Smooth muscle cell of the coronary artery (primary cell): ENCODE measurements at places on chromosomes 4 and X. TPM values are rescaled to one million over a fixed set of nuclear protein-coding genes. Genes with fewer than 3 reads are reported as not detected.

The HSFX2 gene
- 0.30 TPM in 1 of 2 replicates, not detected in the other for total RNA-seq

The PDGFC gene
- 22.7 and 37.8 TPM in 2 replicates for total RNA-seq

The GBA3 gene
- total RNA-seq: not detected in 2 replicates

The MAPK10 gene
- total RNA-seq: 10.2 and 12.3 TPM in 2 replicates

The SPACA5 gene
- not detected in 2 replicates for total RNA-seq

The SUPT20HL2 gene
- not detected in 2 replicates for total RNA-seq

The DCLK2 gene
- 1.5 and 12.2 TPM in 2 replicates for total RNA-seq

The VCX2 gene
- not detected in 2 replicates for total RNA-seq

The CDX4 gene
- total RNA-seq: not detected in 2 replicates

The CT45A8 gene
- total RNA-seq: not detected in 2 replicates

The CD38 gene
- not detected in 2 replicates for total RNA-seq

The CDS1 gene
- total RNA-seq: 0.15 TPM in 1 of 2 replicates, not detected in the other

The IBSP gene
- 0.90 TPM in 1 of 2 replicates, not detected in the other for total RNA-seq

The GAGE12C gene
- not detected in 2 replicates for total RNA-seq

The NOX1 gene
- total RNA-seq: not detected in 2 replicates

The MUC7 gene
- not detected in 2 replicates for total RNA-seq

The MND1 gene
- 0.35 and 2.3 TPM in 2 replicates for total RNA-seq

The GUCY1B1 gene
- 0.38 and 5.1 TPM in 2 replicates for total RNA-seq

The BMX gene
- 0.12 and 0.53 TPM in 2 replicates for total RNA-seq

The CT47B1 gene
- total RNA-seq: not detected in 2 replicates

The REPS2 gene
- total RNA-seq: 0.23 and 0.35 TPM in 2 replicates

The ANKRD50 gene
- 44.1 and 76.4 TPM in 2 replicates for total RNA-seq

The HS3ST1 gene
- under 0.01 and 3.1 TPM in 2 replicates for total RNA-seq

The ODAPH gene
- not detected in 2 replicates for total RNA-seq

The CSAG1 gene
- total RNA-seq: not detected in 2 replicates

The RHOXF2B gene
- under 0.01 TPM in 1 of 2 replicates, not detected in the other for total RNA-seq

The LNX1 gene
- total RNA-seq: 5.1 TPM in 2 replicates

The MAGEC3 gene
- total RNA-seq: not detected in 2 replicates

The TMEM154 gene
- total RNA-seq: 0.47 and 0.53 TPM in 2 replicates

The RAB33A gene
- 1.8 and 11.1 TPM in 2 replicates for total RNA-seq

The CSAG2 gene
- total RNA-seq: not detected in 2 replicates
